GM13976 (cell line): ENCODE measurements at places on chromosomes 11 and 22.

DNA sequence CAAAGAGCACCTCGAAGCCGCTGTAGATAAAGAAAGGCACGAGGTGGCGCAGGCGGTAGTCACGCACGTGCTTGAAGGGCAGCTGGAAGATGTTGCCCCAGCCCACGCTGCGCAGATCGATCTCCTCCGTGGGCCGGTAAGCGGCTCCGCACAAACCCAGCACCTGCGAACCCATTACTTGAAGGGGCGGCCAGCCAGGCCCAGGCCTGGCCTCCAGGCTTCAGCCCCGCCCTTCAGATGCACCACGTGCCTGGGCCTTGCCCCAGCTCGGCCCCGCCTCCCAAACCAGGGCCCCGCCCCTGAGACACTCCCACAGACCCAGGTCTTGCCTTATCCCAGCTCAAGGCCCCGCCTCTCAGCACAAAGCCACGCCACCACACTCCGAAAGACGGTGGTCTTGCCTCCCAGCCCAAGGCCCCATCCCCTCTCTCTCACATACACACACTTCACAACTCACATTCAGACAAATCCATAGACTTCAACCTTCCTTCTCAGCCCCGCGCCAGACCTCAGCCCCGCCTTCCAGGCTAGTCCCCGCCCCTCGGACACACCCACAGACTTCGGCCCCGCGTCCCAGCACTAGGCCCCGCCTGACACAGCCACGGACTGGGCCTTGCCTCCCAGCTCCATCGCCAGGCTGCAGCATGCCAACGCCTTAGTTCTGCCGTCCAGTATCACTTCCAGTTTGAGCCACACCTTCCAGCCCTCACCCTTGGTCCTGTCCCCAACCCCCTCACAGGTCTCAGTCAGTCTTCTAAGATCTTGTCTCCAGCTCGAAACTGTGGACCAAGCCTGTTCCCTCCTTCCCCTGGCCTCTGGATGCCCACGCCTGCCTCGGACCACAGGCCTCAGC, 7.0 kb downstream of the UNC93B1 start:
- DNase-seq: no peak

DNA sequence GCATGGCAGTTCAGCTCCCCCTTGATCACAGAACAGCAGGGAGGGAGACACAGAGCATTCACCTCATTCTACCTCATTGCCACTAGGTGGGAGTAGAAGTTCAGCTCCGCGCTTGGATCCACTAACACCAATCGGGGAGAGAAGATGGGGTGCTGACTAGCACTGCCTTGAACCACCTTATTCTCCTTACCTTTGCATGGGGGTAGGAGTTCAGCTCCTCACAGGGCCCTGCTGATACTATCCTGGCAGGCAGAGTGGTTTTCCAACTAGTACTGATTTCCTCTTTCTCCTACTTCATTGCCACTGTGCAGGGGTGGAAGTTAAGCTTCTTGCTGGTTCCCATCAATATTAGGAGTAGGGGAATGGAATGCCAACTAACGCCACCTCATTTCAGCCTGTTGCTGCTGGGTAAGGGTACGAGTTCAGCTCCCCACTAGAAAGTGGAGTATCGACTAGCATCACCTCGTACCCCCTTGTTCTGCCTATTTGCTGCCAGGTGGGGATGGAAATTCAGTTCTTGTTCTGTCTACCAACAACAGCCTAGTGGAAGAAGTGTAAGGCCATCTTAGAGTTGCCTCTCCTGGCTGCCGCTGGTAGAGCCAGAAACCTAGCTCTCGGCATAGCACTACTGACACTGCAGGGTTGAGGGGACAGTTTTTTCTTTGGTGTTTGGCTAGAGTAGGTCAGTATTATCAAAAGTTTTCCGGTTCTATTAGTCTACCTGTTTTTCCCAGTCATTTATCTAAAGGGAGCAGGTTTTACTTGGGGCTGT, 550.9 kb upstream of the CCDC90B start:
- peak; percentile 52 for DNase-seq

- no peak for DNase-seq
Measured at GRCh38 chr11:119578521-119579191, 150.3 kb downstream of the NECTIN1 start.

DNA sequence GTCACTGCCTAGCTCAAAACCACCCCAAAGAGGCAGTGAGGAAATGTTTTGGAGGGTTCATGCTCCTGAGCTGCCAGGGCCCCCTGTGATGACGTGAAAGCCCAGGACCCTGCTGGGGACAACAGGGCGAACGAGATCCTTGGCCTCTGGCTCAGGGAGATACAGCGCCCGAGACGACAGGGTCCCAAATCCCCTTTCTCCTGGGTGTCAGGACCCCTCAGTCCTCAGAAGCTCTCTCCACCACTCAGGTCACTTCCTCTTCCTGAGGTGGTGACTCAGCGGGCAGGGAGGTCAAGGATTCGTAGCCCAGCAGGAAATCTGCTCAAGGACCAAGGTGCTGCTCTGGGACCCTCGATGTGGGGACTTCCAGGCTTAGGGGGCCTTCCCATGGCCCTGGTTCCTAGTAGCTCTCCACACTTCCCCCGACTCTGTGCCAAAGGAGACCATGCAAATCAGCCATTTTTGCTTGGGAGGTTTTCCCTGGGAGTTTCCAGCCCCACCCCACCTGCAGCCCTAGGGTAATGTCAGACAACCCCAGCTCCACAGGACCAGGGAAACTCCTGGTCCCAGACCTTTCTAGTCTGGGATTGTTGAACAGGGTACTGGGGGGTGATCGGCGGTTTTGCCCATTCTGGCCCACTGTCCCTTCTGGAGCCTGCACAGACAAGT, 12.8 kb downstream of the BCL9L start:
- DNase-seq: no peak

GRCh38 chr22:46707305-46707704, 30.7 kb downstream of the CERK start:
- DNase-seq: no peak

GRCh38 chr11:102047305-102047924, at the start of gene CFAP300:
Gene CFAP300 (plus strand): TSS chr11:102047437. CDS start chr11:102047471, 34 bp downstream.
- DNase-seq: peak; percentile 49
